ENCODE measurements at places on chromosomes 6 and 20.
A peak's percentile ranks its signal among the peaks of the same experiment; 100 is the strongest.

- DNase-seq = no peak
Measured at GRCh38 chr6:6569096-6569810, 19.3 kb upstream of the LY86 start.

GRCh38 chr20:2626853-2627541, 25.4 kb upstream of the NOP56 start:
- peak; percentile 23 for DNase-seq

GRCh38 chr6:170203212-170203611, 87.7 kb downstream of the DLL1 start:
- no peak for DNase-seq

- no peak for DNase-seq
Measured at GRCh38 chr20:5718896-5719595, 31.2 kb upstream of the SHLD1 start.

DNA sequence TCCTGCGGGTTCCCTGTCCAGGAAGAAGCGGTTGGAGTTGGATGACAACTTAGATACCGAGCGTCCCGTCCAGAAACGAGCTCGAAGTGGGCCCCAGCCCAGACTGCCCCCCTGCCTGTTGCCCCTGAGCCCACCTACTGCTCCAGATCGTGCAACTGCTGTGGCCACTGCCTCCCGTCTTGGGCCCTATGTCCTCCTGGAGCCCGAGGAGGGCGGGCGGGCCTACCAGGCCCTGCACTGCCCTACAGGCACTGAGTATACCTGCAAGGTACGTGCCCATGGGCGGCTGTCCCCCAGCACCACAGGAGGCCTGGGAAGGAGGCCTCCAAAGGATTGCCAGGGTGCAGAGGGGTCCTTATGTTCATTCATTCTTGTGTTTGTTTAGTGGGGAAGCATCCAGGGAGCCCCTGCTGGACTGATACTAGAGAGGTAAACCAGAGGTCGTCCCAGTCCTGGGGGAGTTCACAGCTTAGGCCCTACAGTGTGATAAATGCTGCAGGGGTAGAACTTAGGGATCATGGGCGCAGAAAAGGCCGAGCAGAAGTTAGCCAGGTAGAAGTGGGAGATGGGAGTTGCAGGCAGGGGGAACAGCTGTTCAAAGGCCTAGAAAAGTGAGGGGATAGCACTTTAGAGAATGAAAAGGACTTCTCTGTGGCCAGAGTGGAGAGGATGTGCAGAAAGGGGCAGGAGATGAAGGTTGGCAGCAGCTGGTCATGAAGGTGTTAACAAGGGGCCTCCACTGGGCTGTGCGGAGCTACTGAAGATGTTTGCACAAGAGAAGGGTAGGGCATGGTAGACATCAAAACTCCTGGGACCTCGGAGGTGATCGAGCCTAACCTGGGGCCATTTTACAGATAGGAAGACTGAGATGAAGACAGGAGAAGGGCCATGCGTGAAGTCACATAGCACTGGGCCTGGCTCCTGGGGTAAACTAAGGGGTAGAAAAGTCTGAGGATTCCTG, 7.8 kb downstream of the TRIB3 start:
- no peak for DNase-seq

GRCh38 chr6:73969971-73970970, 274.3 kb downstream of the CD109 start:
- peak; percentile 62 for DNase-seq

DNA sequence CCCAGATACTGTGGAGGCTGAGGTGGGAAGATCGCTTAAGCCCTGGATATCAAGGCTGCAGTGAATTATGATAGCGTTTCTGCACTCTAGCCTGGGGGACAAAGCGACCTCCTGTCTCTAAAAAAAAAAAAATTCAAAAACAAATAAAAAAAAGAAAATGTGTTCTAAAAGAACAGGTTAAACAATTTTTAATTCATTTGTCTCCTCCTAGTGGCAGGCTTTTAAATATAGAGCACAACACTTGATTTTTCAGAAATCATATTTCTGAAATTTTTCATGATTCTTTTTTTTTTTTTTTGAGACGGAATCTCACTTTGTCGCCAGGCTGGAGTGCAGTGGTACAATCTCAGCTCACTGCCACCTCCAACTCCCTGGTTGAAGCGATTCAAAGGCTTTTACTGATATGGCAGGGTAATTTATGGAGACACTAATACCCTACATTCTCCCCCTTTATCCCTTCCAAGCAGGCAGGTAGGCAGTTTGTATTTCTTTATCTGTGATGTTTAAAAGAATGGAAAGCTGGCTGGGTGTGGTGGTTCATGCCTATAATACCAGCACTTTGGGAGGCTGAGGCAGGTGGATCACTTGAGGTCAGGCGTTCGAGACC, 8.7 kb upstream of the GTF3C6 start:
- DNase-seq = peak; percentile 37

DNA sequence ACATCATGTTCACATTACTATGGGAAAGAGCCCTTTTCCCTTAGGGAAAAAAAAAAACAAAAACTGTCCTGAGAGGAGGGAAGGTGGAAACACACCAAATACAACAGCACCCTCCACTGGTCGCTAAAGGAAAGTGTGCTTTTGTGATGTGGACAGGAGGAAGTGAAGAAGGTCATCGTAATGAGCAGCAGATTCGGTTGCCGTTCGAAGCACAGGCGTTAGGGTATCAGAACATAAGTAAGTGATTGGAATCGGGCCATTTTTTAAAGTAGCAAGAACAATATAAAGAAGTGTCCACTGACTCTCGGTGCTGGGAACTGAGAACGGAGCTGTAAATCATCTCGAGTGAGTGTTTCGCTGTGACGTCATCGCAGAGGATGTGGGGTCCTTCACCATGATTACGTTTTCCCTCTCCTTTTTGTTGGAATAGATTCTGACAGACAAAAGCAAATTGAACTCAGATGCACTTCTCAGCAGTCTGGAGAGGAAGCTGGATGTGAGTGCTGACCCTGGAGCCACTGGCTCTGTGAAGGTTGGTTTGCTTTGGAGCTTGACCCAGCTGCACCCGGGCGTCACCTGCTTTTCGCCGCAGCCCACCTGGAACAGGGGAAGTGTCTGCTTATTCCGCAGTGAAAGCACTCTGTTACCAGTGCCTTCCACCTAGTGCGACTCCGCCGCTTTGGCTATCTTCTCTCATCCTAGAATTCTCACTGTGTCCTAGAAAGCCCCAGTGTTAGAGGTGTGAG, 203.6 kb upstream of the GMDS start:
- DNase-seq = peak; percentile 83

- DNase-seq = no peak
Measured at GRCh38 chr6:28747083-28747630, 176.6 kb downstream of the TRIM27 start.

DNA sequence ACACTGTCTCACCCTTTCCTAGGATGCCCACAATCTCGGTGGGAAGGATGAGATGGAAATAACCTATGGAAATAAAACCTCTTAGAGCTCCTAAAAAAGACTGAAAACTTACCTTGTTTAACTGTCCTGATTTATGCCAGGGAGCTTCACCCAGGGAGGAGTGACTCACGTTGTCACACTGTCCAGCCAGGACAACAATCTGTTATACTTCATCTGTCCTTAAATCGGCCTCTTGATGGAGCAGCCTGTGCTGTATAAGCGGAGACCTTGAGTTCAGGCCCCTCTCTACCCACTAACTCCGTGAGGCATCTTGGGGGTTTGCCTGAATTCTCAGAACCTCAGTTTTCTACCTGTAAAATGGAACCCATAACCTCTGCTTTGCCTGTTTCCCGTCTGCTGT, 9.2 kb upstream of the KIAA1755 start:
- DNase-seq = no peak

GRCh38 chr6:155523821-155524651, 68.4 kb upstream of the NOX3 start:
- DNase-seq = no peak

DNA sequence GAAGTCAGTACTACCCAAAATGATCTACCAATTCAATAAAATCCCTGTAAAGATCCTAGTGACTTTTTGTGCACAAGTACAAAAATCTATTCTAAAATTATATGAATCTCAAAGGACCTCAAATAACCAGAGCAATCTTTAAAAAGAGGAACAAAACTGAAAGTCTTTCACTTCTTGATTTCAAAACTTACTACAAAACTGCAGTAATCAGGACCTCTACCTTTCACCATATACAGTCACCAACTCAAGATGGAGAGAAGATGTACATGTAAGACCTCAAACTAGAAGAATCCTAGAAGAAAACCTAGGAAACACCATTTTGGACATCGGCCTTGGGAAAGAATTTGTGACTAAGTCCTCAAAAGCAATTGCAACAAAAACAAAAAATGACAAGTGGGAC, 109.5 kb upstream of the CD93 start:
- DNase-seq = no peak

GRCh38 chr6:111865049-111865585, 8.1 kb downstream of the FYN start:
- DNase-seq = no peak

GRCh38 chr20:43689165-43689564, 22.3 kb downstream of the MYBL2 start:
- DNase-seq = no peak

DNA sequence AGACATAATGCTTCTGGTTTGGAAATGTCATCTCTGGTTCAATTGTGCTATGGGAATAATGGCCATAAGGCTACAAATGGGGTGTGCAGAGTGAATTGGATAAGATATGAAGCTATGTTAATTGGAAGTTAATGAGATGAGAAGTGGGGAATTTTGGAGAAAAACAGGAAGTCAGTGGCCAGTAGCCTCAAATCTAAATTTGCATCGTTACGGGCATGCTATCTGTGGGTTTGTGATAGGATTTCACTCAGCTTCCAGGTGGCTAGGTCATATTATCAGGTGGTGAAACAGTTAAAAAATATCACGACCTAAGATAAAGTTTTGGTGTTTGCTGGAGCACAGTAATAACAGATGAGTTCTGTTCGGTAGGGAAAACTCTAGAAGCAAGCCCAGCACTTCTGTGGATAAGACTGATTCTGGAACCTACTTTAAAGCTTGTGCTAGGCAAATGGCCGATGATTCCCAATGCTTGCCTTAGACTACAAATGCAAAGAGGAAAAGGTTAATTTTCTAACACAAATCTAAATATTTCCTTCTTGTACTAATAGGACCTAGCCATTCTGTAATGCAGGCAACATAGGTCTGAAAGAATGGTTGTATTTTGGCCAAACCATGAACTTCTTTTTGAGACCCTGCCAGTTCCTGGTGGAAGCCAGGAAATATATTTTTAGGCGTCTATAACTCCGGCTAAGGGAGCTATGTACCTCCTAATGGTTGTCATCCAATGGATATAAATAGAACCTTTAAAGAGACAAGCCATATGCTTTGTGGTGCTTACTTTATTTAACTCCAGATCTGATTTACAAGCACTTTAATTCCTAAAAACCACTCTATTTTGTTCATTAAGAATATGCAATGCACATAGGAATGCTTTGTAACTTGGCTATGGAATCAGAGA, 111.0 kb downstream of the PLCB1 start:
- peak; percentile 49 for DNase-seq

DNA sequence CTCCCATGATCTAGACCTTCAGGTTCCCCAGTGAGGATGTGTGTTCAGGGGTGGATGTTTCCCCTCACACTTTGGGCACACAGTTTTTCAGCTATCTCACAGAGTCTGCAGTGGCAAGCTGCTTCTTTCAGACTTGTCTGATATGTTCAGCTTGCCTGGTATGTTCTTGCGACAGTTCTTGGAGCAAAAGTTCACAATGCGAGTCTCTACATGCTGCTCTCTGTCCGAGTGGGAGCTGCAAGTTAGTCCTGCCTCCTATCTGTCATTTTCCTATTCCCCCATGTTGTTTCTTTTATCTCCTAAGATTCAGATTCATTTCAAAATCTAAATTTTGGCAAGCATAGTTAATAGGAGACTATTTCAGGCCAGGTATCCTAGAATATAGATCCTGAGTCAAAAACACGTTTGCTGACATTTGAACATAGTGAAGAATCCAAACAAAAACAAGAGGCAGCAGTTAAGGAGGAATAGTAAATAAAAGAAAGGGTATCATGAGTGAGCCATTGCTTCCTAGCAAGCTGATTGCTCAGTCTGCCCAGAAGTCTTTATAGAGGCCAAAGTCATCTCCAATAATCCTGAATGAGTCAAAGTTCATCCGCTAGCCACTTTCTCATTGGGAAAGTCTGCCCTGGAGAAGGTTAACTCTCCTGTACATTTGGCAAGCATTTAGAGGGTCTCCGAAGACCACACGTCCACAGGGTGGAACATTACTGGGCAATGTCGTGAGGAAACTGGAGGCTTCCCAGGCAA, 140.2 kb upstream of the MOCS1 start:
- DNase-seq = no peak

DNA sequence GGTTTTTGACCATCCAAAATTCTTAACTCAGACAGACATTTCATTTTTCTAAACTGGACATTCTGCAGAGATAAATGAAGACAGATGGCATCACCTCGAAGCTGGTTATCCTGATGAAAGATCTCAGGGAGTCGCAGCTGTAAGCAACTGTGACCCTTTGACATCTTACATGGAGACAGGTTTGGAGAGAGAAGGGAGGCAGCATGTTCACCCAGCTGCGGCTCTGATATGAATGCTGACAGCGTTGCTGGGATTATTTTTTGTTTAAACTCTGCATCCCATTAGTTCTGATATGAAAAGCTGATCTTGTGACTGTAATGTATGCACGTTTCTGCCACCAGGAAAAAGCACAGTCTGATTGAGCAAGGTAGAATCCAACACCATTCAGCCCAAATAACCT, 89.4 kb downstream of the C6orf118 start:
- DNase-seq = no peak

GRCh38 chr20:40293740-40294139, 395.3 kb downstream of the MAFB start:
- no peak for DNase-seq

- DNase-seq = no peak
Measured at GRCh38 chr6:71079677-71080076, 122.8 kb upstream of the B3GAT2 start.

DNA sequence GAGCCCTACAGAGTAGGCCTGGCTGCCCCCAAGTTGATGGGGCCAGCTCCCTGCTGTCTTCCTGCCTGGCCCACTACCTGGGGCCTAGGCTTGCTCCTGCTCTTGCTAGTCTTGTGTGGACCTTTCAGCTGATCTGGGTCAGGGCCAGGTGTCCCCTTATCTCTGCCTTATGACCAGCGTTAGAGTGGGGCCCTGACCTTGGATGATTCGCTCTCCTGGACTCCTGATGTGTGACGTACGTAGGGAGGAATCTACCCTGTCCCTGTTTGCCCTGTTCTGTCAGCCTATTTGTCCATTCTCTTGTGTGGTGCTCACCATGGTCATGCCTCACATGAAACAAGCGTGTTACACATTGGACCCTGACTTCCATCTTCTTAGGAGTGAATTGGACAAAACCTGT, 571.8 kb downstream of the QKI start:
- DNase-seq = no peak

GRCh38 chr6:57283911-57284455, 33.4 kb upstream of the PRIM2 start:
- peak; percentile 23 for DNase-seq

- peak; percentile 28 for DNase-seq
Measured at GRCh38 chr6:53119772-53120409, 28.8 kb downstream of the GCM1 start.
